ENCODE measurements at places on chromosomes 3 and 15.

DNA sequence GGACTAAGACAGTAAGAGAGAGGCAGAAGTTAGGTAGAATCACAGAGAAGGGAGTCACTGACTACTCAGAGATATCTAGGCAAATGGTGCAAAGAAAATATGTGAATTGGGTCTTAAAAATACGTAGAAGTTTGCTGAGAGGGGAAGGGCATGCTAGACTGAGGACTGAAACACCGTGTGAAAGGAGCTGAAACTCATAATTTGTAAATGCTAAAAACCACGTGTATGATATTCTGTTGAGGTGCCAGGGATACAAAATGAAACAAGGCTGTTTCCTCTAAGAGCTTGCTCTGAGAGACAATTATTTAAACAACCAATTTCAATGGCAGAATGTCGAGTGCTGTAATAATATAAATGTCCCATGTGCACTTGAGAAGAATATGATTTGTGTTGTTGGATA is 47.2 kb downstream of the NCK1 start:
- DNase-seq, result no peak

DNA sequence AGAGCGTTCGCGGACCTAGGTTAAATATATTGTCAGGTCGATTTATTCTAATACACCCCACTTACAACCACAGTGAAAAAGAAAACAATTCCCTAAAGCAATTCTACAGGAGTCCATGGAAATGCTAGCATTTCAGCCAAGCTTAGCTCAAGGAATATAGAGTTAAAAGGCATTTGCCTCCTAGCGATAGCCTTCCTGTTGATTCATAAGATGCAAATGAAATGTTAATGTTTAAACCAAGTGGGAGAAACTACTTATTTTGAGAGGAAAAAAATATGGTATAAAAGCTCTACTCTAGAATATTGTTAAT is 1.7 kb upstream of the ALCAM start:
- DNase-seq, result no peak

DNA sequence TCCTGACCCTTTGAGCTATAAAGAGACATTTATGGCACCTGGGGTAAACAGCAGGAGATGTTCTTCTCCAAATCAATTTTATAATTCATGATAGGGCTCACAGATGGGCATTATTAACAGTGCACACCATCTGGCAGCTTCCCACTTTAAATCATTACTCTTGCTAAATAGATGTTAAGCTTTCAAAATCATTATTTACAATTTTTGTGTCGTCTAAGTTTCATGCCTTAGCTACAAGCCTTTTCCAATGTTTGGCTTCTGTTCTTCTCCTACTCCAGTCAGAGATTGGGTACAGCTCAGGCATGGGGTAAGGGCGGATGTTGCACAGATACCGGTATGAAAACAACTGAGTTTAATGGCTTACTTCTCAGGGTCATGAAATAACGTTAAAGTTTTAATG is 120.9 kb upstream of the PFN2 start:
- DNase-seq, result no peak

GRCh38 chr3:37622999-37623883 is 238.4 kb upstream of the CTDSPL start:
- no peak for DNase-seq

- no peak for DNase-seq
These were observed 183.2 kb downstream of the OXSM start for GRCh38 chr3:25973122-25973521.

DNA sequence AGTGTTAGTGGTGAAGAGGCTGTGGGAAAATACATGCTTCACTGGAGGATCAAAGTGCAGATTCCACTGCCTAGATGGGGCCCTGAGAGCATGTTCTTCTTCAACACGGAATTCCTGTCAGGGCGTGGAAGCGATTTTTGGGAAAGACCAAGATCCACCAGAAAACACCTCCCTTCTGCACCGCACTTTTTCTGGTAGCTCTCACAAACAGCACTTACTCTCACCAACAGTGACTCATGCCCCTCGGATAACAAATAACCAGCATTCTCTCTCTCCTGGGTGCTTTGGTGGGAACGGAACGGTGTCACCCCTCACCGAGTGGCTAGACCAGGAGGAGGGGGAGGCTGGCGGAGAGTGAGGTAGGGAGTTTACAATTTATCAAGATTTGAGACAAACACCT is 40.1 kb downstream of the ADAMTSL3 start:
- no peak for DNase-seq

DNA sequence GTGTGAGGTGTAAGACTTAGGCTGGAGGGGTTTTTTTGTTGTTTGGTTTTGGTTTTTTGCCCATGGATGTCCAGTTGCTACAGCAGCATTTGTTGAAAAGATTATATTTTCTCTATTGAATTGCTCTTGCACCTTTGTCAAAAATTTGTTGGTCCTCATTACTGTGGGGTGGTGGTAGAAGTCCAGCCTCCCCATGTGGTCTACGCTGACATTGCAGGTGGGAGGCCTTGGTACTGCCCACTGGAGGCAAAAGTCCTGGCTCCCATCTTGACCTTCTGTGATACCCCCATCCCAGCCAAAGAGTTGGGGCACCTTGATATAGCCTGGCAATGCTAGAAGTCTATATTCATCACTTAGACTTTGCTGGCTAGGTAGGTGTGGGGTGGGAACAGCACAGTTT is 5.4 kb upstream of the RAB6B start:
- no peak for DNase-seq

- DNase-seq, result no peak
These were observed 75.4 kb upstream of the PLXNA1 start for GRCh38 chr3:126907557-126907956.

DNA sequence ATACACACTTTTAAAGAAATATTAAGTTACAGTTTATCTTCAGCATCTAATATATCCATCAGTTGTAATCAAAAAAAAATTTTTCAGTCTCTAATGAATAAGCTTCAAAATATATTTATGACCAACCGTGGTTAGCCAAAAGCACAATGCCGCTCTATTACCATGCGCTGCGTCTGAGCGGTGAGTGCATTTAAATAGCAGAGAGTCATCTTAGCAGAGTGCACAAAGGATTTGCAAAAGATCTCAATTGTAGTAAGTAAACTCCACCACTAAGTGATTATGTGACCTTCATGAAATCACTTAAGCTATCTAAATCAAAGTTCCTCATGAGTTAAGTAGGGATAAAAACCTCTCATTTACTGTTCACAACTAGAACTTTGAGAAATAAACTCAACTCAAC is 4.9 kb downstream of the TP63 start:
- no peak for DNase-seq

DNA sequence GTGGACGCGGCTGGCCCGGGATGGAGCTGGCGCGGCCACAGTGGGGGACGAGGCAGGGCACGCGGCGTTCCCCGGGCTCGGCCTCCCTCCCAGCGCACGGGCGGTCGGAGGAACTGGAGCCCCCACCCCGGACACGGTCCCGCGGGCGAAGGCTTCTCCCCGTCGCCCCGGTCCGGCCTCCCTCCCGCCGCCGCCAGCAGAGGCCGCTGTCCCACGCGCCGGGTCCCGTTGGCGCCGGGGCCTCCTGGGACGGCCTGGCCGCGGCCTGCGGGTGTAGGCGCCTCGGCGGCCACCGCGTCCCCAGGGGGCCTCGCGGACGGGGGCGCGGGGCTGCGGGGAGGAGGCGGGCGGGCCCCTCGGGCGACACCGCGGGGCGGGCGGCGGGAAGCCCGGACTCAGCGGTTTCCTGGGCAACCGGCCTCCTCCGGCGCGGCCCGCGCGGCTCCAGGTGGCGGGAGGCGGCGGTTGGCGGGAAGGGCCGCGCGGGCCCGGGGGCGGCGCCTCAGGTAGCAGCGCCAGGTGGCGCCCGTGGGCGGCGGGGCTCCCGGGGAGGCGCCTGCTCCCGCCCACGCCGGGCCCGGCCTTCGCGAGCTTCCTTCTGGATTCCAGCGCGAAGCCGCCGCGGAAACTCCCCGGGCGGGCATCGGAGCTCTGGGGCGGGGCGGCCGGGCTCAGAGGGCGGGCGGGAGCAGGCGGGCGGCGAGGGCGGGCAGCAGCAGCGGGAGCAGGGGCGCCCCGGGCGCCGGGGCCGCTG is 26.7 kb downstream of the MELTF start:
- DNase-seq, result peak; percentile 81

- no peak for DNase-seq
These were observed 1.1 kb upstream of the CSRNP1 start for GRCh38 chr3:39154280-39155021.

GRCh38 chr3:184240384-184241140 is 8.2 kb downstream of the ALG3 start:
- no peak for DNase-seq

Data from femur (tissue), 1 donor.